Large intestine (tissue), 12 donors: ENCODE measurements at places on chromosomes 16 and 17. TPM values are rescaled to one million over a fixed set of nuclear protein-coding genes. Genes with fewer than 3 reads are reported as not detected.

- peak; percentile 87 for DNase-seq
Measured at GRCh38 chr16:81293909-81294802, 20.6 kb upstream of the GAN start.

Gene RNF222
- polyA plus RNA-seq, result 0.13 TPM

GRCh38 chr16:22815863-22816262 lies 1.9 kb downstream of the HS3ST2 start:
- no peak for DNase-seq

DNA sequence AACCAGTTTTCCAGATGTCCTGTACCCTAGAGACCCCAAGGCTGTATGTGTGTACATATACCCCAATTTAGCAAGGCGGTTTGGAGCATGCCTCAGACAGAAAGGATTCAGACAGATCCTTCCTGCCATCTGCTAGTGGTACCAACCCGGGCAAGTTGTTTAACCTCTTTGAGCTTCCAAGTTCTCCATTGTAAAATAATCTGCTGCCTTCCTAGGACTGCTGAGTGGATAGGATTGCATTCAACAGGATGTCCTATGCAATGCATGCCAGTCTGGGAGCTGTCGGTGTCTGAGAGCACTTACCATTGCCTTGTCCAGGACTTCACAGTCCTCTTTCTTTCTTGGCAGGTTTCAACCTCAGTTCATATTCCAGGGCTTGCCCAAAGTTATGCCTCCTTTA lies 1.9 kb downstream of the CDH13 start:
- DNase-seq, result no peak

Gene GNG13
- polyA plus RNA-seq, result 0.81 TPM

- no peak for DNase-seq
Measured at GRCh38 chr17:5719976-5720375, 135.7 kb upstream of the NLRP1 start.

GRCh38 chr16:11386791-11387546 lies 41.7 kb downstream of the RMI2 start:
- DNase-seq, result peak; percentile 15

DNA sequence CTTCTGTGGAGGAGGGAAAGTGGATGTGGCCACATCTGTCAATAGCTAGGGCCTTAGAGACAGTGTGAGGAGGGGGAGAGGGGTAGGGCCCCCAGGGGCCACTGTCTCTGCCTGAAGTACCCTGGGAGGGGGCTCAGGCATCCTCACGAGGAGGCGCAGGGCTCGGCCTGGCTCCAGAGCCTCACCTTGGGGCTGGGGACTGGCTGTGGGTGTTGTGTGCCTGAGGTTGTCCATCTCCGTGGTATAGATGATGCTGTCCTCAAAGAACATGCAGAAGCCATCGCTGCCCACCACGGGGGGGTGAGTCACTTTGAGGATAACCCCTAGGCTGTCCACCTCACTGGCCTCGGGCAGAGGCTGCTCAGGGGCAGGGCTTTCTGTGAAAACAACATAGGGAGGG lies 12.1 kb downstream of the PLEKHG4 start:
- no peak for DNase-seq

Gene ALDH3A1
- 1.6 TPM for polyA plus RNA-seq

Gene CLN3
- 51.9 TPM for polyA plus RNA-seq

DNA sequence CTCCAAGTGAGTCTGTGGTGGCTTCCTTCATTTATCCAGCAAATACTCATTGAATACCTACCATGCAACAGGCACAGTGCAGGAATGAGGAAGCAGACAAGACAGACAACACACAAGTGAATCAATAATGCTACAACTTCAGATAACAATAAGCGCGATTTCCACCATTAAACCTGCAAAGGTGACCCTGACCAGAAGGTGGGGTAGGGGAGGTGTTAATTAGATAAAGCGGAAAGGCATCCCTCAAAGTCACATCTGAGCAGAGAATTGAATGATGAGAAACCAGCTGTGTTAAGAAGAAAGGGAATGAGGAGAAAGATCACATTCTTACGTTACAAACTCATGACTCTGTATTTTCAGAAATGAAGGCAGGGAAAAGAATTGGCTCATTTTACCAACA lies 26.3 kb downstream of the ZZEF1 start:
- DNase-seq, result no peak

DNA sequence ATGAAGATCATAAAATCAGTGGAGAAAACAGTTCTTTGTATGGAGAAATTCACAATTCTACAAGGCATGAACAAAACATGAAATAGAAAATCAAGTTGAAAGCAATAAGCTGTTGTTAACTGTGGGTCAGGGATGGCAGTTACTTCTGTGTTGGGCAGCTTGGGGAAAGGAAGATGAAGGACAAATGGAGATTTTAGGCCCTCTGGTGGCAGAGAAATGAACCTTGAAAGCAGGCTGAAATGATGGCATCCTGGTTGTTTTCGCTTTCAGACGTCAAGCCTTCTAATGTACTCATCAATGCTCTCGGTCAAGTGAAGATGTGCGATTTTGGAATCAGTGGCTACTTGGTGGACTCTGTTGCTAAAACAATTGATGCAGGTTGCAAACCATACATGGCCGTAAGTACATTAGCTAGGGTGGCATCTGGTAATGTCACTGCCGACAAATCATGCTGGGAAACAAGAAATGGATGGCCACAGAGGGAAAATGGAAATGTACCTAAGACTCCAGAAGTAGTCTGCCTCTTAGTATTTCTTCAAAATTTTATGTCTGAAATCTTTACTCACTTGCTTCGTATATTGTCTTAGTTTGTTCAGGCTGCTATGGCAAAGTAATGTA lies 108.9 kb downstream of the MAP2K6 start:
- DNase-seq, result peak; percentile 60

Gene KRT14
- polyA plus RNA-seq, result 0.07 TPM

Gene PRR29
- polyA plus RNA-seq, result 1.2 TPM

GRCh38 chr16:749010-749409 lies 8.2 kb upstream of the CIAO3 start:
- DNase-seq, result no peak

- DNase-seq, result no peak
Measured at GRCh38 chr17:27390540-27390939, 65.7 kb upstream of the KSR1 start.

Gene IGF2BP1
- polyA plus RNA-seq, result 30.7 TPM

Gene IRF8
- polyA plus RNA-seq, result 35.4 TPM

DNA sequence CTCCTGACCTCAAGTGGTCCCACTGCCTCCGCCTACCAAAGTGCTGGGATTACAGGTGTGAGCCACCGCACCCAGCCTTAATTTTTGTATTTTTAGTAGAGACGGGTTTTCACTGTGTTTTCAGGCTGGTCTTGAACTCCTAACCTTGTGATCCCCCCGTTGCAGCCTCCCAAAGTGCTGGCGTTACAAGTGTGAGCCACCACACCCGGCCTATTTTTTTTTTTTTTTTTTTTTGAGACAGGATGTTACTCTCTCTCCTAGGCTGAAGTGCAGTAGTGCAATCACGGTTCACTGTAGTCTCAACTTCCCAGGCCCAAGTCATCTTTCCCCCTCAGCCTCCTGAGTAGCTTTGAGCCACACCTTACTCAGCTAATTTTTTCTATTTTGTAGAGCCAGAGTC lies 3.1 kb upstream of the SNX11 start:
- DNase-seq, result no peak
